ENCODE measurements at places on chromosomes 2 and 18.

- no peak for DNase-seq
Observed at GRCh38 chr18:57834616-57835015, 31.5 kb upstream of the ATP8B1 start.

DNA sequence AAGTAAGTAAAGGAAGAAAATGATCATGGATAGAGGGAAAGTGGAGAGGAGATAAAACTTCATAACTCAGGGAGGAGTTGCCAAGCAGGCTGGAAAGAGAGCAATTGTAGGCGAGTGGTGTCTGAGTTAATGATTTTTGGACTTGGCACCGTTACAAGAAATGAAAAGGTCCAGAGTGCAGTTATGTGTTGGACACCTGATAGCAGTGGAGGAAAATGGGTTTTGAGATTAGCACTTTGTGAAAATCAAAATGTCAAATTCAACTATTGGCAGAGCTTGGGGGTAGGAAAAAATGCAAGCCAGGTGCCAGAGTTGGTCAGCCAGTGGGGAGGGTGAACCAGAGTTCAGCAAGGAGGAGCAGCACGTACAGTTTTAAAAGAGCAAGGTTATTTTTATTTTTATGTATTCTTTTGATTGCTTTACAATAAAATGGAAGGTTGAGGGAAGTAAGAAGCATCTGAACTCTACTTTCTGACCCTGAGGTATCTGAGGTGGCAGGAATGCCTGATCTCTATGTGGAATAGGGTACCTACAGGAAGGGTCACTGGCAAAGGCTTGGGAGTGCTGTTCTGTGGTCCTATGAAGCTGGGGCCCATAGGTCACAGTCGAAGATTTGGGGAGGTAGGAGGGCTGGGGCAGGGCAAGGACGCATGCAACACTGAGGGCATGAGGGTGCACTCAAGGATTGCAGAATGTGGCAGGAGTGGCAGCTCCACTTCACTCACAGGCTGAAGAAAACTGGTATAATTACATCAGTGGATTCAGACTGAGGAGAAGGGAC, 127.5 kb downstream of the CD8B2 start:
- no peak for DNase-seq

DNA sequence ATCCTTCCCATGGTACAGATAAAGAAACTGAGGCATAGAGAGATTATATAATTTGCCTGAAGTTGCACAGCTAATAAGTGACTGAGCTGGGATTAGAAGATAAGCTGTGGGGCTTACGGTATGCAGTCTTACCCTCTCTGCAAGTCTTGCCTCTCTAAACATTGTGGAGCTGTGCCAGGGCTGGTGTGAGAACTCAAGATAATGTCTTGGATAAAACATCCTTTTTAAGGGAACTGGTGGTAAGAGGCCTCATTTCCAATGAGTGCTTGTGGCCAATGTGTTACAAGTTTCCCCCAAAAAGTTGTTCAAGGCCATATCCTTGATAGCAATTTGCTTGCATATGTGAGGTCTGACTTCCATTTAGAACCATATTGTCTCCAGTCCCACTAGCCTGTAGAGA, 84.3 kb upstream of the ETAA1 start:
- no peak for DNase-seq

DNA sequence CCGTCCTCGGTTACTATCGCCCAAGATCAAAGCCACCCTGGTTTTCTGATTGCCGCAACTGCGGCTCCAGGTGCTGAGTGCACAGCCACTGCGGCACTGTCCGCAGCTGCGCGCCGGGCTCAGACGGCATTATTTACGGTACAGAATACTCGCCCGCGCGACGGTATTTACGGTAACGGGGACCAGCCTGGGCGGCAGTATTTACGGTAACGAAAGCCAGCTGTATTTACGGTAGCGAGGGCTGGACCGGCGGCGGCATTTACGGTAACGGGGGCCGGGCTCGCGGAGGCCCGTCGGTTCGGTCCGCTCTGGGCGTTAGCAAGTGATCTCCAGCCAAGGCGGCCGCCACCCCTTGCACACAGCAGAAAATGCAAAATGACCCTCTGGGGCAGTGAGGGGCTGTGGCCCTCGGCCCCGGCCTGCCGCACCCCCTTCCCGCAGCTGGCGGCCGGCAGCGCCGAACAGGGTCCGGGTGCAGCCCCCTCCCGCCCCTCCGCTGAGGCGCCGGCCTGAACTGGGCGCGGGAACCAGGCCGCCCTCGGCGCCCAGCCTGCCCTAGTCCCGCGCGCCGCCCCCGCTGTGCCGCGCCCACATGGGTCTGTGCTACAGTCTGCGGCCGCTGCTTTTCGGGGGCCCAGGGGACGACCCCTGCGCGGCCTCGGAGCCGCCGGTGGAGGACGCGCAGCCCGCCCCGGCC, at the start of gene GNAL:
TSS of gene GNAL (plus strand) at position 293 of the 697 bp plus-strand sequence. CDS start at position 593, 300 bp downstream.
- DNase-seq = no peak

GRCh38 chr2:156192468-156192867, 140.1 kb downstream of the NR4A2 start:
- DNase-seq = no peak

Measured in CD8-positive, alpha-beta T cell (primary cell).